ENCODE measurements at places on chromosomes 6 and 20.

- no peak for DNase-seq
These were observed 150.8 kb upstream of the RIPOR2 start for GRCh38 chr6:25086500-25087091.

DNA sequence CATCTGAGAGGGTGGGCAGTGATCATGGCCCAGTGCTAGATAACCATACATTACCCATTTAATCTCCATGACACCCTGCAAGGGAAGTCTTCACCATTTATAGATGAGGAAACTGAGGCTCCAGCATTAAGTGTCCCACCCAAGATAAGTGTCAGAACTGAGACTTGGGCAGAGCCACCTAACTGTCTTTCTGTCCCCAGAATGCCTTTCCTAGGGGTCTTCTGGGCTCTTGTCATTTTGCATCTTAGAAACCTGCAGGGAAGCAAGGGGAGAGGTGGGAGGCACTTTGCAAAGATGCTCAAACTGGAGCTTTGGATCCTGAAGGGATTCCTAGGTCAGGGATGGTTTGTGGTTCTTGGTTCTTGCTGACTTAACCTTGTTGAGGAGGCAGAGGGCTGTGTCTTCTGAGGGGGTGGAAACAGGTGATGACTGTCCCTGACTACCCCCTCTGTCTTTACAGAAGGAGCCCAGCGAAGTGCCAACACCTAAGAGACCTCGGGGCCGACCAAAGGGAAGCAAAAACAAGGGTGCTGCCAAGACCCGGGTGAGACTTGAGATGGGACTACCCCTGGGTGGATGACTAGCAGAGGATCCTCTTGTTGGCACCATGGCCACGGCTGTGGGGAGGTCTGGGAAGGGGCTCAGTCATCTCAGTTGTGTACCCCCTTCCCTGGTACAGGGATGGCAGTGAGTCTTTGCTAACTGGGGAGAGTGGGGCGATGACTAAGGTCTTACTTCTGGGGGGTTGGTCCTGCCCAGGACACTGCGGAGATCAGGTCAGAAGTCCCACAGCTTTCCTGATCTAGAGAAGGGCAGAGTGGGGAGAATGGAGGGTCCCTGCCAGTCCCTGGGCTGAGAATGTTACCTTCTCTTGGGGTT, 5.8 kb downstream of the HMGA1 start:
- DNase-seq = no peak

- no peak for DNase-seq
These were observed 17.8 kb upstream of the RSPO3 start for GRCh38 chr6:127100510-127101140.

DNA sequence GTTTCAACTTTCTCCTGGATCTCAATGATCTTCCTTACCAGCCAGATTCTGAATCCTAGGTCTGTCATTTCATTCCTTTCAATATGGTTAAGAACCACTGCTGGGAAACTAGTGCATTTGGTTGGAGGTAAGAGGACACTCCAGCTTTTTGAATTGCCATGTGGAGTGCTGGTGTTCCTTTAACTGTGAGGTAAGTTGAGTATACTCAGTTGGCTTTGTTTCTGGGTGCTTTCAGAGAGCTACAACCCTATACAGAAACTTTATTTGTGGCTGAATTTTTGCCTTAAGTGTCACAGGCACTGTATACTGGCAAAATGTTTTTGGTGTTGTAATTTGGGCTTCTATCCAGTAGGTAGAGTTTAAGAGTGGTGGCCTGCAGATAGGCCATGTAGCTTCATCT, 175.8 kb downstream of the TBC1D32 start:
- no peak for DNase-seq

DNA sequence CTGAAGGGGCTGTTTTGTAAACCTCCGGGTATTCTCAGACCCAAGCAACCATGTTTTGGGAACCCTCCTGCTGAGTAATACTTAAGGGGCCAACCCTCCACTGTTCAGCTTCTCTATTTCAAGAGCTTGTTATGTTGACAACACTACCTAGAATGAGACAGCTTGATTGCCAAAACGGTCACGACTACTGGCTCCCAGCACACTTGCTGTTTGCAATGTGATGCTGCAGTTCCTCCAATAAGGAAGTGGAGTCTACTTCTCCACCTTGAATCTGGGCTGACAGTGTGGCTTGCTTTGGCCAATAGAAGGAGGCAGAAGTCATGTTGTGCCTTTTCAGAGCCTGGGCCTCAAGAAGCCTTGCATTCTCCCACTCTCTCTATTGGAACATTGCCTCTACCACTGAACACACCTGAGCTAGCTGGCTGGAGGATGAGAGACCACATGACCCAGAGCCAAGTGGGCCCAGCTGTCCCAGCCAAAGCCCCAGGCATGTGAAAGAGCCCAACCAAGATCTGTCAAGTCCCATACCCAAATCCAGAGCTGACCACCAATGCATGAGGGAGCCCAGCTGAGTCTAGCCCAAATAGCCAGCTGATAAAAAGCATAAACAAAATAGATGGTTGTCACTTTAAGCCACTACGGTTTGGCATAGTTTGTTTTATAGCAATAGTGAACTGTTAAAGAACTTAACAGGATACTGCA, 108.0 kb downstream of the PRND start:
- no peak for DNase-seq

- no peak for DNase-seq
These were observed 12.4 kb upstream of the MYLK2 start for GRCh38 chr20:31806564-31807355.

DNA sequence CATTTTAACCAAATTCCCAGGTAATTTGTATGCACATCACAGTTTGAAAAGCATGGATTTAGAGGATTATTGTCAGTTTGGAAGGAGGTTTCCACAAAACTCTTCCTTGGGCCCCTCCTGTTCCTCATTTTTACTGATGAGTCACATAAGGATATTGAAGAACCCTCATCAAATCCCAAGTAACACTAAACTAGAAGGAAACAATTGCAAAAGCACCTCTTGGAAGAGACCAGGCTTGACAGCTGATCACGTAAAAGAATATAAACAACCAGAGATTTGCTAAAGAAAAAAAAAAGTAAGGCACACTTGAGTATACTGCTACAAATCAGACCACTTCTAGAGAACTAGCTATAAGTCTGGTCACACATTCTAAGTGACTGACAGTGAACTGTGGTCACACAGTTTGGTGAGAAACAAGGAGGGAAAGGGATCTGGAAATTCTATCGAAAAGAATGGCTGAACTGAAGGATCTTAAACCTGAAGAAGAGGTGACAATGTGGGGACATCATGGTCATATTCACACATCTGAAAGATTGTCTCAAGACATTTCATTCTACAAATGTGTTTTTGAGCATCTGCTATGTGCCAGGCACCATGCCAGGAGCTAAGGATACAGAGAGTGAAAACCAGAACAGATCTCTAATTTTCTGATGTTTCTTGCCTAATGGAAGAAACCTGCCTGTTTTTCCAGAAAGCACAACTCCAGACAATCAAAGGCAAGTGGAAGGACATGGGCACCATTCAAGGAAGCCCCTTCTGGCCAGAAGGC, 24.1 kb downstream of the ZHX3 start:
- no peak for DNase-seq

DNA sequence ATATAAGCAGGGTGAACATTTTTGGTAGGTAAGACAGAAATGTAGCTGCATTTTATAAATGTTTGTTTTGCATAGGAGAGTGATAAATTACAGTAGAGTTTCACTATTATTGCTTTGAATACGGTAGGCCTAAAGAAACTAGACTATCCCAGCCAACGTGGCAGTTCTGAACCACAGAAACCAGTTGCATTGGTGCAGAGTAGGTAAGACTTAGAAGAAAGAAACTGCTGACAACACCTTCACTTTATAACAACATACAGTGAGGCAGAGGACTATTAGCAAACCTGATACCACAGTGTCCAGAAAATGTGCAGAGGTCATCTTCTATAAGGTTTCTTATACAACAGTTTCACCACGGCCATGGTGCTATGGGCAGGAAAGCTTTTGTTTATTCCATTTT, 566.1 kb downstream of the KIF16B start:
- DNase-seq = no peak

DNA sequence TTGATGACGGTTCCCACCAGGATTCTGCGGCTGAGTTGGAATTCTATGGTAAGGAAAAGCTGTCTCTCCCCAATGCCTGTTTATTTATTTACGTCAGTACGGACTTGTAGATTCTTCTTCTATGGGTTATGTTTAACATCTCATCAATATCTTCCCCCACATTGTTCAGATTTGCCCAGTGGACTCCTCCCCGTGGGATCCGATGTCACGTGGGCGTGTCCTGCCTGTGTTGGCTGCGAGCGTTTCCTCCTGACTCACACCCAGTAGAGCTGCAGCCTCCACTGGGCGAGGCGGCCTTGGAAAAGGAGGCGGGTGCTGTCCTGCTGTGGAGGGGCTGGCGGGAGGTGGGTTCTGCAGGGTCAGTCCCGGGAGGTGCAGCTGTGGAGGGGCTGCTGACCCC, 46.8 kb upstream of the SLCO4A1 start:
- DNase-seq = no peak

DNA sequence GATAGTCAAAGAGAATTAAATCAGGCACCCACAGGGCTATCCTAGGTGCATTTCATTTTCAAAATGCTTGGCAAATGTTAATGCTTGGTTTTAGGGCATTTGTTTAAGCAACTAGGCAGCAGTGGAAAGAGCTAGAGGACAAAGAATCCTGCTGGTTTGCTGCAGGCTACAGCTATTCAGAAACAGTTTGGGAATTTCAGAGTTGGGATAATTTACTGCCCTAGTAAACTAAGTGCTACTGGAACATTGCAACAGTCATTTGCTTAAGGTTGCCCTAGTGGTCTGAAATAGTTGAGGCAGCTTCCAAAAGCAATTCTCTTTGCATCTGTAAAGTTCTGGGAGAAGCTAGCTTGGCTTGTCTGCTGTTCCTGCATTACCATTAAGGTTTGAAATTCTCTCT, 312.7 kb downstream of the LAMA2 start:
- DNase-seq = no peak

DNA sequence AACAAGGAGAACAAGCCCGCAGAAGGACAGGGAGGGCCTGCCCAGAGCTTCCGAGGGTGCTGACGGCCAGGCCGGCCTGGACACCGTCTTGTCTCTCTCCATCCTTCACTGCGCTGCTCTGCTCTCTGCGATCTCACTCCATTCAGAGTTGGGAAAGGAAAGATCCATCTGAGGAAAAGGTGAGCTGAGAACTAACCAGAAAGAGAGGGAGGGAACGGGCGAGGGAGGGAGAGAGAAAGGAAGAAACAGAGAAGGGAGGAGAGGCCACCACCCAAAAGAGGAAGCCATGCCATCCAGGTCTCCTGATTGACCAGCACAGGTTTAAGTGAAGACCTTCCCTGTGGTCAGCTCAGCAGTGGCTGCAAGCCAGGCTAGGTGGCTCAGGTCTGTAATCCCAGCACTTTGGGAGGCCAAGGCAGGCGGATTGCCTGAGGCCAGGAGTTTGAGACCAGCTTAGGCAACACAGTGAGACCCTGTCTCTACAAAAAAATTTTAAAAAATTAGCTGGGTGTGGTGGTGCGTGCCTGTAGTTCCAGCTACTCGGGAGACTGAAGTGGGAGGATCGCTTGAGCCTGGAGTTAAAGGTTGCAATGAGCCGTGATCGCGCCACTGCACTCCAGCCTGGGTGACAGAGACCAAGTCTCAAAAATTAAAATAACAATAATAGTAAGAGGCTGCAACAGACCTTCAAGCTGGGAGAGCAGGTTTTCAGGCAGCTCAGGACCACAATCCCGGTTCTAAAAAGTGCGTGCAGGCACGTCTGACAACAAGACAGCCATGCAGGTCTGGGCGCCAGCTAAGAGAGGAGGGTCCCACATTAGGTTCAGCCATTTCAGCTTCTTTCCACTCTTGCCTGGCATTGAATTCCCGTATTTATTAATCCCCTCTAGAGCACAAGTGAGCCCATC, 34.2 kb upstream of the DLGAP4 start:
- no peak for DNase-seq

DNA sequence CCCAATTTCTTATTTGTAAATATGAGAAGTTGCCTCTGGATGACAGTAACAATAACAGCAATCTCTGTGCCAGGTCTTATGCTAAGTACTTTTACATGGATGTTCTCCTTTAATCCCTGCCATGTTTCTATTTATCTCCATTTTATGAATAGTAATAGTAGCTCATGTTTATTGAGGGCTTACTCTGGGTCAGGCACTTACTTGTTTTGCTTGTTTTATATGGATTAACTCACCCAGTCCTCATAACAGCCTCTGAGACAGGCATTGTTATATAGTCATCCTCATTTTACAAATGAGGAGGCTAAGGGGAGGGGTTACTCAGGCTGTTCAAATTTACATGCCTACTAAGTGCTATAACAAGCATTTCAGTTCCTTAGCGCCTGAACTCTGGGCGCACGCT, 64.3 kb downstream of the ARID1B start:
- no peak for DNase-seq

DNA sequence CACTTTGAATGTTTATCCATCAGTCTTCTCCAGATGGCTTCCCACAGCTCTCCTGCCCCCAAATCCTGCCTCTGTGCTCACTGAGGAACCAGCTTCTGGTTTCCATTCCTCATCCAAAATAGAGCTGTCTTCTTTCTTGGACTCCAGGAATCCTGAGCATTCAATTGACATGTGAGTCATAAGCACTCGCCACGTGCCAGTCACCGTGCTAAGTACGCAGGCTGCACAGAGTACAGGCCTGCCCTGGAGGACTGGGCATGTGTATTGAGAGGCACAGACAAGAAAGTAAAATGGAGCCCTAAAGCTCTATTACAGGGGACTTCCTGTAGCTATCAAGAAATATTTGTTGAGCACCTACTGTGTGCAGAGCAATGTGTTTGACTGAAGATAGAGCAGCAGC, 39.7 kb upstream of the LRFN2 start:
- DNase-seq = no peak

DNA sequence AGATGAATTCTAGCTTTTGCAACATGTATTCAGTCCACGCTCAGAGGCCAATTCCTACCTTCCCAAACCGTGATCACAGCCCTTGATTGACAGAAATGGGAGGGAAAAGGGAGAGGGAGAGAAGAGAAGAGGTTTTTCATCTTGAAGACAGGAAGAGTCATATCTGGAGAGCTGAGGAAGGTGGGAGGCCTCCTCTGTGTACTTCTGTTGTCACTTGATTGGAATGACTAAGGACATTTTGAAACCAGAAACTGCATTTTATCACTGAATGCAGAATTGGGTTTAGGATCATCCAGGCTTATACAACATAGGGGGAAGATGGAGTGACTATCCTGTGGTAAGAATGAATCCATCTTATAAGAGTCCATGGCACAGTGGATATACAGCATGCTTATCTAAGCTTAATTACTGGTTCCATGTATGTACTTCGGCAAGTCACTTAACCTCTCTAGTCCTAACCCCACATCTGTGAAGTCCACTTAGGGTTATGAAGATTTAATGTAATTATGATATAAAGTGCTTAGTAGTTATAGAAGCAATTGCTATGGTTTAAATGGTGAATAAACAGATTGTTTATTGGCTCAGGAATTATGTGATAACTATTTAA, 144.0 kb downstream of the BCKDHB start:
- DNase-seq = no peak

GRCh38 chr6:21188505-21189223, 404.9 kb upstream of the SOX4 start:
- DNase-seq = no peak

All from brain pericyte (primary cell).